ENCODE measurements at places on chromosomes 6 and 20.

DNA sequence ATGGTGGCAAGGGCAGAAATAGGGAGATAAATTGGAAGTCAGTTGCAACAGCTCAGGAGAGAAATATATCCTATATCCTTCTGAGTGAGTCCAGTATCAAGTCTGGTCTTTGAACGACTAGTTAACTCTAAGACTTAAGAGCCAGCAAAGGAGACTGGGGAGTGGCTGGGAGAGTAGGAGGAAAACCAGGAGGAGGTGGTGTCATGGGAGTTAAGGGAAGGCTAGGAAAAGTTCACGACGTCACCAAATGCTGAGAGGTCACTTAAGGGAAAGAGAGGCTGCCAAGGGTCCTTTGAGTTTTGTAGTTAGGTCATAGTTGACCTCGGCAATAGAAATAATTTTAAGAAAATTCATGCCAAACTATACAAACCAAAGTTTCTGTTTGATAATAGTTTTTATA lies 25.1 kb downstream of the ACOT13 start:
- no peak for DNase-seq

DNA sequence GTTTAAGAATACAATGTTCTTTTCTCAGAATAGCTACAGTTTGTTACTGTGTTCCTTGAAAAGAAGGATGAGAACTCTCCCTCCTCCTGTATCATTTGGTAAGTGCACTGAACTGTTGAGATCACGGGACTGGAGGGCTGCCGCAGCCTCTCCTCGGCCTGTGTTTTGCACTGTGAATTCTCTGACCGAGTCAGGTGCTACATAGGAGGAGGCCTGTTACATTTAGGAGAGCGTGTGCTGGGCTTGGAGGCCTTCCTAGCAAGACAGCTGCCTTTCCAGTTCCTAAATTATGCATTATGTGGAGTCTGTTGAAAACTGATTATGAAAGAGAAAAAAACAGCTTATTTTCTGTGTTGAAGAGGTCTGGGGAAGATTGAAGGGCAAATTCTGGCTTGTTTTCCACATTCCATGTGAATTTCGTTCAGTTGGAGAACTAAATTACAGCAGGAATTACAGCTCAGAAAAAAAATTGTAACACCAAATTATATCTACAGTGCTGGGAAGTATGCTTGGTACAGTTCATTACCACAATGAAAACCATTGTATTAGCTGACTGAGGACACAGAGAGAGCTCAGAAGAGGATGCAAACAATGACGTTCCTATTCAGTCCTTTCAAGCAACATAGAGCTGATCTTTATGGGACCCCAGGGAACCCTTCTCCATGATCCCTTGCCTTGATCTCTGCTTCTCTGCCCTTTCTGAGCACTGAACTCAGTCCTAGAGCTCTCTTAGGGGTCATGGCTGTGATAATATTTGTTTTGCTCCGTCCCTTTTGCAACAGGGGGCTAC lies 2.8 kb downstream of the TMC2 start:
- DNase-seq: no peak

DNA sequence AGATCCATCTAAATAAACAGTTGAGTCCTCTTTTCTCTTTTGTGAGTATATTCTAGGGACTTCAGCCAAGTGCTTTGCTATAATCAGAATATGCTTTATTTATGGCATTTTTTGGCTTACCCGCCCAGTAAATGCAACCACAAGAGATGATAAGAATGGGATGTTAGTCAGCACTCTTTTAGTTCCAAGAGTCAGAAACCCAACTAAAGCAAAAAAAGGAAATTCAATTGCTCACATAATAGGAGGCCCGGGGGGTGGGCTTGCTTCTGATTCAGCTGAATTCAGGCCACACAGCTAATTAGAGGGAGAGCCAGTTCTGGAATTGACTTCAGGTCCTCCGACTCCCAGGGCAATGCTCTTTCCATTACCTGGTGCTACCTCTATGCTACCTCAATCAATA lies 250.6 kb downstream of the FARS2 start:
- peak; percentile 63 for DNase-seq

DNA sequence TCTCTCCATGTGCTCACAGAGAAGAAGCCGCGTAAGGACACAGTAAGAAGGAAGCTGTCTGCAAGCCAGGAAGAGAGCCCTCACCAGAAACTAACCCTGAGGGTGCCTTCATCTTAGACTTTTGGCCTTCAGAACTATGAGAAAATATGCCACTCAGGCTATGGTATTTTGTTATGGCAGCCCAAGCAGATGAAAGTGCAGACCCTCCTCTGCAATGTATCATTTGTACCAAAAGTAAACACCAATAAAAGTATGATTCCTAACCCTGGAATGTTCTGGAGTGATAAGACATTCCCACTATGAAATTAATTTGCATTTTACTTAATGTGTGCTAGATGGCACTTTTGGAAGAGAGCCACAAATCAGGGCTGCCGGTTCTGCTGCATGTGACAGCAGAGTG lies 594.3 kb downstream of the UTRN start:
- DNase-seq: no peak

- DNase-seq: no peak
Measured at GRCh38 chr6:77587963-77588362, 64.9 kb upstream of the MEI4 start.

DNA sequence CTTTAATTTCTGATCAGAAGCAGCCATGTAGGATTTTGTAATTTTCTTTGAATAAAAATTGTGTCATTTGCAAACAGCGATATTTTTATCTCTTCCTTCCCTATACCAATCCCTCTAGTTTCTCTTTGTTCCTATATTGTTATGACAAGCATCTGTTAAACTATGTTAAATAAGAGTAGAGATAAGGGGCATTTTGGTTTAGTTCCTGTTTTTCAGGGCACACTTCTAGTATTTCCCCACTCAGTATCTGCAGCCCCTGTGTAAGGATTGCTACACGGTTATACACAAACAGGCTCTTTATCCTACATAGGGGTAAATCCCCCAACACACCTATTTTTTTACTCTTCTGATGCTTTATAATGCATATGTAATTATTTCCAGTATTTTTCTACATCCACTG lies 42.1 kb downstream of the TRERF1 start:
- no peak for DNase-seq

DNA sequence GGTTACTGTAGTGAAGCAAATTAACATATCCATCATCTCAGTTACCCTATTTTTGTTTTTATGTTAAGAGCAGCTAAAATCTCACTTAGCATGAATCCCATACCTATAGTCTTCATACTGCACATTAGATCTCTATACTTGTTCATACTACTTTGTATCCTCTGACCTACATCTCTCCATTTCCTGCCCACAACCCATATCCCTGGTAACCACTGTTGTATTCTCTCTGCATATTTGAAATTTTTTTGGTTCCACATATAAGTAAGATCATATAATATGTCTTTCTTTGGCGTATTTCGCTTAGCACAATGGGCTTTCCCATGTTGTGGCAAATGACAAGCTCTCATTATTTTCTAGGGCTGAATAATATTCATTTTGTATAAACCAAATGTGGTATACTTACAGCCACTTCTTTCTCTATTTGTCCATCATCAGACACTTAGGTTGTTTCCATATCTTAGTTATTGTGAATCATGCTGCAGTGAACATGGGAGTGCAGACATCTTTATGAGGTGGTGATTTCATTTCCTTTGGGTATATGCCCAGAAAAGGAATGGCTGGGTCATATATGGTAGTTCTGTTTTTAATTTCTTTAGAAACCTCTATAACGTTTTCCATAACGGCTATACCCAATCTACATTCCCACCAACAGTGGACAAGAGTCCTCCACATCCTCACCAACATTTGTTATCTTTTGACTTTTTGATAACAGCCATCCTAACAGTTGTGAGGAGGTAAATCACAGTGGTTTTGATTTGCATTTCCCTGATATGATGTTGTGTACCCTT lies 39.8 kb downstream of the BACH2 start:
- DNase-seq: no peak

DNA sequence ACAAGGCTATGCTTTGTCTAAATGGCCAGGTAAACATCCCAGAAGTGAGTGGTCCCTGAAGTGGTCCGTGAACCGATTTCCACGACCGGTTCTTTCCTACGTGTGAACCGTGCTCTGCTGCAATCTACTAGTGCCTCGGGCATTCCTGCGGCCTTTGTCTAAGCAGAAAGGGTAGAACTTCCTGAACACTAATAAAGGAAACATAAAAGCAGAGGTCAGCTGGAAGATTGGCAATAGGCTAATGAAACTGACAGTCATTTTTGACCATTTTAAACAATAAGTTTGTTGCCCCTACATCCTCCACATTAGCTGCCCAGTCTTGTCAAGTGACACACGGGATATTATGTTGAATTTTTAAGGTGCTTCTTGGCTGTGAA lies 410.0 kb downstream of the PLCB1 start:
- DNase-seq: no peak

DNA sequence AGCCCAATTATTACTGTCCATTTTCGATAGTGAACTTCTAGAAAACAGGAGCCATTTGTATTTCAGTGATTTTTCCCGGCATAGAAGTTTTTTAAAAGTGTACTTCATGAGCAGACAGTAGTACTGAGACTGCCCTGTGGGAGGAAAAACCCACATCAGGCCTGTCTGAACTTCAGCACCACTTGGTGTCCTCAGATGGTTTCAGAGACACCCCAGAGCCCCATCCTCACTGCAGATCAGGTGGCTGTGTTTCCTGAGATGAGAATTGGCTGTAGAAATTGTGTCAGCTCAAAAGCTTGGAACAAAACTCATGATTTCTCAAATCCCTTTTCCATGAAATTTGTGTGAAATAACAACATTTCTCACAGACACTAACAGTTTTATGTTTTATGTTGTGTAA lies 110.0 kb upstream of the RIN2 start:
- DNase-seq: no peak

Measured in AG20443 (cell line).